ENCODE measurements at places on chromosomes 3 and 15.

DNA sequence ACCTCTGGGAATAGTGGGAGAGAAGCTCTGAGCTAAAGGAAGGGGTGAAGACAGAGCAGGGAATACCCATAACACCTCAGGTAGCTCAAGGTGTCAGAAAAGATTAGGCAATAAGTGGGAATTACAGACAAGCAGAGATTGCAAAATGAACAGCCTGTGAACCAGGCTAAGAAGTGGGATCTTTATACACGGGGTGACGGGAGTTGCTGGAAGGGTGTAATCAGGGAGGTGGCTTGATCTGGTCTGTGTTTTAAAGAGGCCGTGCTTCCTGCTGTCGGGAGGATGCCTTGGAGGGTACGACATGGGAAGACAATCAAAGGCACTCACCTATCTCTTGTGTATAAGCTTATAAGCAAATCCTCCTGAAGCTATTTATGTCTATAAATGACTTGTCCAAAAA, 216.3 kb downstream of the CLSTN2 start:
- DNase-seq: no peak

DNA sequence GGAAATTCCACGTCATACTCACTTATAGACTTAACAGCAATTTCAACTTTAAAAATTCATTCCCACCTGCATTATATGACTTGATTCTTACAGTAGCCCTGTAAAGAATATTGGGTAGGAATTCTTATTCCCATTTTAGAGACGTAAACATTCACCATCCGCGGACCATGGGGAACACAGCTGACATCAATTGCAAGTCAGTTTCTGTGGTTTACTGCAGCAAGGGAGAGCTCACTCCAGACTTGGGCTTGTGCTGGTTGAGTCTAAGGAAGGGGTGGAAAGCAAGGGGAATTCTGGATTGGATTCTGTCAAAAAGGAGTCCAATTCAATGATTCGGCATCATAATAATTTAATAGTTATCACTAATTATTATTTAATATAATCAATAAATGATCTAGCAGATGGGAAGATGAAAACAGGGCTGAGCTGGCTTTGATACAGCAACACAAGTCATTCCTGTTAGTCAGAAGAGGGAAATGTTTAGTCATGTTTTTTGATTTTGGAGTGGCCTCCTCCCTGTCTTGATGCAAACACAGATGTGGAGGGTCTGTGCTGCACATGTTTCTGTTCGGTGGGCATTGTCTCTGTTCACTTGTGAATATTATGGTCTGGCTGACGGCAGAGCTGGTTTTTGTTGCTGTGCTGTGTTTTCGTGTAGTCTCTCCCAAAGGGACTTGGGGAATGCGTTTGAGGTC, 9.7 kb downstream of the LIPC start:
- no peak for DNase-seq

- peak; percentile 9 for DNase-seq
Observed at GRCh38 chr15:45714590-45715488, 80.0 kb downstream of the SQOR start.

DNA sequence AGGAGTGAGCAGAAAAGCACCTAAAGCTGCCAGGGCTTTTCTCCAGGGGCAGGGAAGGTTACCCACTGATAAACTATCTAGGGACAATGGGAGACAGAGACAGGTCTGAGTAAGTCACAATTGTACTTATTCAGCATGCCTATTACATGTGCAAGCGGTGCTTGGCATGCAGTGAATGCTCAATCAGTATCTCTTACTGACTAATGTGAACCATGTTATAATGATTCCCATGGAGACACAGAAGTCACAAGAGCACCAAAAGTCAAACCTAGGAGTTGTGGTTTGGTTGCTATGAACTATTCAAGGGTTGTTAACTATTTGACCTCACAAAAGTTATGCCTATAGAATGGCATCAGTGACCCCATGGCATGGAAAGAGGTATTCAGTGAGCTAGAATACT, 50.0 kb upstream of the RASGRP1 start:
- no peak for DNase-seq

GRCh38 chr15:100923902-100924301, 4.7 kb downstream of the LRRK1 start:
- DNase-seq: no peak

- no peak for DNase-seq
Observed at GRCh38 chr3:136835813-136836510, 17.0 kb downstream of the SLC35G2 start.

DNA sequence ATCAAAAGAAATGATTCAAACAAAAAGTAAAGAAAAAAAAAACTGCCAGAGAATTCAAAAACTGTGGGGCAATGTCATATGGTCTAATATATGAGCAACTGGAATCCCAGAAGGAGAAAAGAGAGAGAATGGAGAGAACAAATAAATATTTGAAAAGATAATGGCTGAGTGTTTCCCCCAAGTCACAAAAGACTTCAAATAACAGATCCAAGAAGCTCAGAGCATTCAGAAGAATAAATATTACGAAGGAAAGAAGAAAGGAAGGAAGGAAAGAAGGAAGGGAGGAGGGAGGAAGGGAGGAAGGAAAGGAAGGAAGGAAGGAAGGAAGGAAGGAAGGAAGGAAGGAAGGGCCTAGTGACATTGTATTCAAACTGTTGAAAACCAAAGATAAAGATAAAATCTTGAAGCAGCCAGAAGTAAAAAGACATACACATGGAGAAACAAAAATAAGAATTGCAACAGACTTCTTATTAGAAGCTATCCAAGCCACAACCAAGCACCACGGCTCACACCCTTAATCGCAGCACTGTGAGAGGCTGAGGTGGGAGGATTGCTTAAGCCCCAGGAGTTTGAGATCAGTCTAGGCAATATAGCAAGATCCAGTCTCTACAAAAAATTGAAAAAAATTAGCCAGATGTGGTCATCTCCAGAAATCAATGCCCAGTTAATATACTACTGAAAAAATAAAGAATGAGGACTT, 118.9 kb upstream of the IGSF10 start:
- DNase-seq: no peak

- no peak for DNase-seq
Observed at GRCh38 chr3:123295901-123296250, 94.1 kb downstream of the SEC22A start.

DNA sequence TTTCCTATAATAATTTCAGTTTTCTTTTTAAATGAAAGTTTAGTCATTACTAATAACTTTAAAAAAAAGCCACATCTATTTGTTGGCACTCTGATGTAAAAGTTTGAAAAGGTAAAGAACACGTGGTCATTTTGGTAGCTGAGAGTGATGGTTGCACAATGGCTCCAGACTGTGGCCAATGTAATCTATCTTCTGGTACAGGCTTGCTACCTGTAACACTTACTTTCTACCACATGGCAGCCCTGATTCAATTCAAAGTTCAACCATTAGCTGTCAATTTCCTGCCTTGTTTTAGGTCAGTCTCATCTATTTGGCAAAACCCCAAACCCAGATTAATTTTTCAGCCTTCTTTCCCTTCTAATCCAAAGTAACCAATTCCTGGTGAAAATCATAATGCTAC, 126.1 kb downstream of the TUSC7 start:
- DNase-seq: no peak

DNA sequence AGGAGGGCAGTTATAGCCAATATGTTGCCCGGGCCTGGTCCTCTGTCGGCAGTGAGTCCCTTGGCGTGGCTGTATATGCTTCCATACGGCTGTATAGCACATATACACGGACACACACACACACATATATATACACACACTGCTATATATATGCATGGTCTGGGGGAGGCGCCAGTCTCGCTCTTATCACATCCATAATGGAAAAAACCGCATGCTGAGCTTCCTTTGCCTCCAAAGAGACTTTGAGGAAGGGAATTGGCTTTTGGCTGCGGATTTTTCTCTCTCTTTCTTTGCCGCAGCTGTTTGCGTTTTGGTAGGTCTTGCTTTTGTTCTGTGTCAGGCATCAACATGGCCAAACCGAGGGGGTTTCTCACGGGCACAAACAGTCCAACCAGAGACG, 11.3 kb upstream of the TMEM115 start:
- no peak for DNase-seq

DNA sequence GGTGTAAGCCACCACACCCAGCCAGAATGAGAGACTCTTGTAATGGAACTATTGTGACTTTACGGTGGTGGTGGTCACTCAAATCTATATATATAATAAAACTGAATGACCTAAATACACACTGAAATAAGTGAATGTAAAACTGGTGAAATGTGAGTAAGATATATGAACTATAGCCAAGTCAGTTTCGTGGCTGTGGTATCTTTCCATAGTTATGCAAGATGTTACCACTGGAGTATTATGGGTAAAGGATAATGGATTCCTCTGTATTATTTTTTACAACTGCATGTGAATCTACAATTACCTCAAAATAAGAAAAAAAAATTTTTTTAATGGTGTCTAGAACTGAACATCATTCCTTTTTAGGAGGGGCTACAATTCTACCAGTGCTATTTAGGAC, 21.9 kb downstream of the PIK3CB start:
- no peak for DNase-seq
